Activated T-cell treated with anti-CD3 and anti-CD28 coated beads, Interleukin-2, amount 50 U/mL, for 4 hours (primary cell): ENCODE measurements at places on chromosomes 5 and 9. TPM values are rescaled to one million over a fixed set of nuclear protein-coding genes. Genes with fewer than 3 reads are reported as not detected.

DNA sequence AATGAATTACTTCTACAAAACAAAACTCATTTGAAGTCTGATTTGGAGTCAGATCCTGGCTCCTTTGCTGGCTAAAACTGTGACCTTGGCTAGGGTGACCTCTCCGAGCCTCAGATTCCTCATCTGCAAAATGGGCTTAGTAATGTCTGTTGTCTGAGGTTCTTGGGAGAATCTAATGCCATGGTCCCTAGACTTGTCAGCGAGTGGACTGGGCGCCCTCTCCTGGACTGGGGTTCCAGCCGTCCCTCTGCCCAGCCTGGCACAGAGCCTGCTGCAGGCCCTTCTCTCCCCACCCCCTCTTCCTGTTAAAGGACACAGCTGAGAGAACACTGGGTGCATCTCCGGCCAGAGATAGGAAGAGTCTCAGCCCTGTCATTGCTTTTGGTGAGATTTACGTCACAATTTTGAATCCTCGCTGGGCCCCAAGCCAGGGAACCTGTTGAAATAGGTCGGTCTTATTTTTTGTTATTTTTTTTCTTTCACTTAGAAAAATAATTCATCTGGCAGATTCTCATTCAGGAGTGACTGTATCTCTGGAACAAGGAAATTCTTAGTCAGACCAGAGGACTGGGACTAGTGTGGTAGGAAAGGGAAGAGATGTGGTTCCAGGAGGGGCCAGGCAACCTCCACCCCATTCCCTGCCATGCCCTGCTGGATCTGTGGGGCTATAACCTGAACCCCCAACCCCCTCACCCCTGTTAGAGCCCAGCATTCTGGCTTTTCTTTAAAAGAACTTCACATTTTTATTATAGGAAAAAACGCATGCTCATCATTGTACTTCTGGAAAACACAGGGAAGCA is 48.2 kb upstream of the RPL26L1 start:
- DNase-seq, result no peak

- no peak for DNase-seq
Observed at GRCh38 chr9:33139421-33140228, 27.5 kb downstream of the B4GALT1 start.

- no peak for DNase-seq
Observed at GRCh38 chr5:168826246-168826725, 247.1 kb upstream of the PANK3 start.

DNA sequence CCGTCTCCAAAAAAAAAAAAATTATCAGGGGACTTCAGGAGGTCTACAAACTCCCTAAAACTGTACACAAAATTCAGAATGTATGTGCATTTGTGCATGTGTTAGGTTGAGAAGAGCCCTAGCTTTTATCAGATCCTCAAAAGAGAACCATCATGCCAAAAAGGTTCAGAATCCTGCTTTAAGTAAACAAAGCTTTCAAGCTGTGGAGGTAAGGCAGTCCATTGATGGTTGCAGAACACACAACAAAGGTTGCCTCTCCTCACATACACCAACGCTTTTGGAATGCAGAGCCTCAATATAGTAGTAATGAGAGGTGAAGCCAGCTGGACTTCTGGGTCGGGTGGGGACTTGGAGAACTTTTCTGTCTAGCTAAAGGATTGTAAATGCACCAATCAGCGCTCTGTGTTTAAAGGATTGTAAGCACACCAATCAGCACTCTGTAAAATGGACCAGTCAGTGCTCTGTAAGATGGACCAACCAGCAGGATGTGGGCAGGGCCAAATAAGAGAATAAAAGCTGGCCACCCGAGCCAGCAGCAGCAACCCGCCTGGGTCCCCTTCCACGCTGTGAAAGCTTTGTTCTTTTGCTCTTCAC is 57.9 kb upstream of the RNF38 start:
- no peak for DNase-seq

GRCh38 chr5:167652690-167653089 is 638.8 kb upstream of the WWC1 start:
- no peak for DNase-seq

GRCh38 chr5:98775246-98776065 is 2.0 kb downstream of the RGMB start:
- DNase-seq, result no peak

DNA sequence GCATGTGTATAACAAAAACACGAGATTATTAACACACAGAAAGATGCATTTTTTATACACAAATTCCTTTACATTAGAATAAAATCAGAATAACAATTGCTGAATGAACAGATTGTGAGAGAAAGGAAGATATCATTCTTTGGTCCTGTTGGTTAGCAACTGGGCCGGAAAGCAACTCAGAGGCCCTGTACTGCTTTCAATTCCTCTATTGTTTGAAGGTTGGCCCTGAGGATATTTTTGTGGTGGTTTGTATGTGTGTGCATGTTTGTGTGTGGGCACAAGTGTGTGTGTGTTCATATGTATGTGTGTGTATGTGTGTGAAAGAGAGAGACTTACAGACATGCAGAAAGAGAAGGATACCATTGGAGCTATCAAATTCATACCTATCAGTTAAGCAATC is 356.8 kb upstream of the DMAC1 start:
- no peak for DNase-seq

GRCh38 chr5:65749956-65750355 is 28.0 kb downstream of the NLN start:
- no peak for DNase-seq

GRCh38 chr9:103789686-103790085 is 304.4 kb upstream of the SMC2 start:
- no peak for DNase-seq

GRCh38 chr9:136129176-136129575 is 10.5 kb upstream of the TMEM250 start:
- DNase-seq, result no peak

DNA sequence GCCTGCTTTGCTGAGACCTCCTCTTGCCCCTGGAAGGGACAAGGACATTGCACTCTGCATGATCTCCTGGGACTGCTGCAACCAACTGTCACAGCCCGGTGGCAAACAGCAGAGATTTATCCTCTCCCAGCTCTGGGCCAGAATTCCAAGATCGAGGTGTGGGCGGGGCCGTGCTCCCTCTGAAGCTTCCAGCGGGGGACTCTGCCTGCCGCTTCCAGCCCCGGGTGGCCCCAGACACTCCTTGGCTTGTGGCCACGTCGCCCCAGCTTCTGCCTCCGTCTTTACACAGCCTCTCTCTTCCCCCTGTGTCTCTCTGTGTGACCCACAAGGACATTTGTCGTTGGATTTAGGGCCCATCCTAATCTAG is 67.1 kb downstream of the COL5A1 start:
- DNase-seq, result no peak

The ENTPD2 gene
- not detected for total RNA-seq

DNA sequence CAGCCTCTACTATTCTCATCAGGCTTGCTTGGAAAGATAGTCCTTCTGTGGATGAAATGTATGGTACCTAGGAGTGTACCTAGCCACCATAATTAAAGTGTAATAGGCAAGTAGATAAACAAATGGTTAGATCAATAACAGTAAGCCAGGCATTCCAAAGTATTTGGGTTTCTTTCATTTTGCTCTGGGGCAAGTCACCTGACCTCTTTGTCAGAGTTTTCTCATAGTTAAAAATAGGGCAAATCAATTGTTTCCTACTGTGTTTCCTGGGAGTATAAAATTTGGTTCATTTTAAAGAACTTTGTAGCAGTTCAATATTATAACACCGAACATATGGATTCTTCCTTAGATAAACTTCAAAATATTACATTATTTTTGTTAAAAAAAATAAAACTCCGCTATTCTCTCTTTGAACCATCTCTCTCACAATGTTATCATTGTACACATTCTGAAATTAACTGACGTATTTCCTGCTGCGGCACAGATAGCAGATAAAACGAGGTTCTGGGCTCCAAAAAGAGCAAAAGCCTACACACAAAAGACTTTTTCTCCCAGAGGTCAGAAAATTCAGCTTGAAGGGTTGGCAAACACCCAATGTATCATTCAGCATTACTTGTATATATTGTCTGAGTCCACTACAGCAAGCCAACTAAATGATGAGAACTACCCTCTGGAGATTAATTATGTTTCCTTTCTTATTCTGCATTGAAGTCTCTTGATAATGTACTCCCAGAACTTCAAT is 267.9 kb downstream of the COX7C start:
- no peak for DNase-seq

The SERINC5 gene
- 18.0 TPM for total RNA-seq

DNA sequence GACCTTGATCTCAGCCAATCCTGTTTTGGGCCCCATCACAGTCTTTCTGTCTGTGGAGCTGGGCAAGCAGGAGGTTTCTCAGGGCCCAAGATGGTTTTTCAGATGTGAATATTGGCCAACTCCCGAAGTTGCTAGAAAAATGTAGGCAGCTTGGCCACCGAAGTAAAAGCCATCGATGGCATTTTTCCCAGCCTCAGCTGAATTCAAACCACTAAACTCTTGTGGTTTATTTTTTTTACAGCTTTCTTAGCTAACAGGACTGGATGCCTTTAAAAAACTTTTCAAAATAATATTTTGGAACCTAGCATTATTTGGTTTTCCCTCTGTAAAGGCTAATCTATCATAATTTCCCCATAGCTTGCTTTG is 102.5 kb upstream of the ERCC6L2 start:
- no peak for DNase-seq

The EGR1 gene
- total RNA-seq, result 18.9 TPM

The OR13F1 gene
- total RNA-seq, result not detected

- no peak for DNase-seq
Observed at GRCh38 chr5:122077366-122078115, 518 bp downstream of the LOX start.

- DNase-seq, result no peak
Observed at GRCh38 chr5:179272326-179273072, 72.8 kb downstream of the ADAMTS2 start.

DNA sequence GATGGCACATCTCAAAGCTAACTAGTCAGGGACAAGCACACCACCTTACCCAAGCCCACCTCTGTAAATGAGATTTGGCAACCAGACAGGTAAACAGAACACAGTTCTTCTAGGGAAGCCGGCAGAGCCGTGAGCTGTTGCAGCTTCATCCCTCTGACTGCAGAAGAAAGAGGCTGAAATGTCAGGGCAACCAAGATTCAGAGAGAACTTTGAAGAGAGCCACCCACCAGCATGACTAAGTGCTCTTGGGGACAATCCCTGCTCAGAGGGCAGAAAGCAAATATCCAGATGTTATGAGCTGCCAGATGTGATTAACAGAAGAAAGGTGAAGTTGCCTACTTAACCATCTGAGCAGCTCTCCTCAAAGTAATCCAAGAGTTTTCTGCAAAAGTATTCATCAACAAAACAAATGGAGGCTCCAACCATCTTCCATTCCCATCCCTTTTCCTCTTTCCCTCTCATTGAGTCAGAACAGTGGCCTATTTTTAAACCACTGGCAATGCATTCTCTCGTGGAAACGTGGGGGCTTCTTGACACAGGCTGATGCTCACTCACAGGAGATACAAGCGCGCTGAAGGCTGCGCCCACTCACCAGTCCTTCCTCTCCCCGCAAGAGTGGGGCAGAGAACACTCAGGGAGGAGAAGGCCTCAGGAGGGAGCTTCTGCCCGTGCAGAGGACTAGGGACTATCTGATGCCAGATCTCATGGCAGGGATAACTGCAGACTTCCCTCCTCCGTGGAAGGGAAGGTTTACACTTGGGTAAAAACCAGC is 57.1 kb downstream of the SLIT3 start:
- no peak for DNase-seq

- DNase-seq, result no peak
Observed at GRCh38 chr9:113313261-113313660, 10.1 kb upstream of the RNF183 start.

GRCh38 chr9:734831-735511 is 106.5 kb upstream of the DMRT1 start:
- no peak for DNase-seq

GRCh38 chr9:116927726-116928125 is 240.6 kb downstream of the TRIM32 start:
- DNase-seq, result no peak
